ENCODE measurements at places on chromosomes 5 and 9.
A peak's percentile ranks its signal among the peaks of the same experiment; 100 is the strongest.

- no peak for DNase-seq
Observed at GRCh38 chr5:114686356-114686755, 324.5 kb downstream of the KCNN2 start.

- peak; percentile 86 for DNase-seq
Observed at GRCh38 chr9:96020792-96021550, 145.5 kb downstream of the ERCC6L2 start.

- DNase-seq: no peak
Observed at GRCh38 chr5:112205846-112206245, 213.2 kb downstream of the EPB41L4A start.

DNA sequence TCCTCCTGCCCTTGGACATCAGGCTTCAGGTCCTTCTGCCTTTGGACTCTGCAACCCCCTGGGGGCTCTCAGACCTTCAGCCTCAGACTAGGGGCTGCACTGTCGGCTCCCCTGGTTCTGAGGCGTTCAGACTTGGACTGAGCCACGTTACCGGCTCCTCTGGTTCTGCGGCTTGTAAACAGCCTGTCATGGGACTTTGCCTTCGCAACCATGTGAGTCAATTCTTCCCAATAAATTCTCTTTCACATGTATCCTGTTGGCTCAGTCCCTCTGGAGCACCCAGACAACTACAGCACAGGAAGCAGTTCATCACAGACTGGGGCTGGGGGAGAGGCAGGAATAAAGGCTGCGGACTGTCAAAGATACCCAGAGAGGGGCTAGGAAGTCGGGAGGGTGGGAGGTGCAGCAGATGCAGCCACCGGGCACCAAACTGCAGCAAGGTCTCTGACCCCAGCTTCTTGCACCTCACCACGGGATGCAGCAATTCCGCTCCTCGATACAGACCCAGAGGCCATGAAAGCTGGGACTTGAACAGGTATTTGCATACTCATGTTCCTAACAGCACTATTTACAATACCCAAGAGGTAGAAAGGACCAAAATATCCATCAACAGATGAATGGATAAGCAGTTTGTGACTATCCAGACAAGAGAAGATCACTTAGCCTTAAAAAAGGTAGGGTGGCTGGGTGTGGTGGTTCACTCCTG lies 100.8 kb downstream of the COL23A1 start:
- no peak for DNase-seq

DNA sequence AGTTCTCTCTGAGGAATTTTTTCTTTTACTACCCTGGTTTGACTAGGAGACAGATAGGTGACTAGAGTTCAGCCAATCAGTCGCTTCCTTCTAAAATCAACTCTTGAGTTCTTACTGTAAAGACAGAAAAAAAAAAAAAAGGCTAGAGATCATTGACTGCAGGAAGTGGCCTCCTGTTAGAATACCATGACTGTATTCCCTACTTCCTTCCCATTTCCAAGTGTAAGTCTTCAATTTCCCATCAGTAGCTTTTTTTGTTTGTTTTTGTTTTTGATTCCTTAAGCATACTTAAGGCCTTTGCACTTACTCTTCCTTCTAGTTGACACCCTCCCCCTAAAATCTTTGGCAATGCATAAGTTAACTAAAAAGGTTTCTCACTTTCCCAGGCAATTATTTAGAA lies 154.3 kb downstream of the HMHB1 start:
- DNase-seq: no peak

DNA sequence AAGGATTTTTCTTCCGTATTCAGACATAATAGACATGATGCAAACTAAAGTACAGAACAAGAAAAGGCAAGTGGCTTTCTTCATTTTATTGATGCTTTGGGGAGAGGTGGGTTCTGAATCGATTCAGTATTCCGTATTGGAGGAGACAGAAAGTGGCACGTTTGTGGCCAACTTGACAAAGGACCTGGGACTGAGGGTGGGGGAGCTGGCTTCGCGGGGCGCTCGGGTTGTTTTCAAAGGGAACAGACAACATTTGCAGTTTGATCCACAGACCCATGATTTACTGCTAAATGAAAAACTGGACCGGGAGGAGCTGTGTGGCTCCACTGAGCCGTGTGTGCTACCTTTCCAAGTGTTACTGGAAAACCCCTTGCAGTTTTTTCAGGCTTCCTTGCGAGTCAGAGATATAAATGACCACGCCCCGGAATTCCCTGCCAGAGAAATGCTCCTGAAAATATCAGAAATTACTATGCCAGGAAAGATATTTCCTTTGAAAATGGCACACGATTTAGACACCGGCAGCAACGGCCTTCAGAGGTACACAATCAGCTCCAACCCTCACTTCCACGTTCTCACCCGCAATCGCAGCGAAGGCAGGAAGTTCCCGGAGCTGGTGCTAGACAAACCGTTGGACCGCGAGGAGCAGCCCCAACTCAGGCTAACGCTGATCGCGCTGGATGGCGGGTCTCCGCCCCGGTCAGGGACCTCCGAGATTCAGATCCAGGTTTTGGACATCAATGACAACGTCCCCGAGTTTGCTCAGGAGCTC lies 551 bp downstream of the PCDHB6 start:
- no peak for DNase-seq

DNA sequence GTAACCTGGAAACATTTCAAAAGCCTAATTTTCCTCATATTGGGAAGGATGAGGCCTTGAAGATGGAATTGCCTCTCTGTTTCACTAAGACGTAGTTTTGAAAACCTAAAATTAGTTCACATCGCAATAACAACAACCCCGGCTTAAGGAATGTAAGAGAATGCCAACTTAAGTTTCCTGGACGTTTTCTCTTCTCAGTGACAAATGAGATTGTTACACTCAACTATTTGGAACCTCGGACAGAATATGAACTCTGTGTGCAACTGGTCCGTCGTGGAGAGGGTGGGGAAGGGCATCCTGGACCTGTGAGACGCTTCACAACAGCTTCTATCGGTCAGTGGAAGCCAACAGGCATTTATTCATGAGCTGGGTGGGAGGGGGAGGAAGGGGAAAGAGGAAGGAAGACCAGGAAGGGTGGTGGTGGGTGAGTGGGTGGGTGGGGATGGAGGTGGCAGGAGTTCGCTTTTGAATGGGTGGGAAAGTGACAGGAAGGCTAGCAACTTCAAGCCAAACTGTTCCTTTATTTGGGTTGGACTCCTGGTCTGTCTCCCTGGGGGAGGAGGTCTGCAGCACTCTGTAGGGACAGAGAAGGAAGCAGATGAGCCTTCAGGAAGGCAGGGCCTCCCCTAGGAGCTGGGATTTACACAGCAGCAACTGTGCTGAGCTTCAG lies 83.4 kb downstream of the TEK start:
- DNase-seq: no peak

DNA sequence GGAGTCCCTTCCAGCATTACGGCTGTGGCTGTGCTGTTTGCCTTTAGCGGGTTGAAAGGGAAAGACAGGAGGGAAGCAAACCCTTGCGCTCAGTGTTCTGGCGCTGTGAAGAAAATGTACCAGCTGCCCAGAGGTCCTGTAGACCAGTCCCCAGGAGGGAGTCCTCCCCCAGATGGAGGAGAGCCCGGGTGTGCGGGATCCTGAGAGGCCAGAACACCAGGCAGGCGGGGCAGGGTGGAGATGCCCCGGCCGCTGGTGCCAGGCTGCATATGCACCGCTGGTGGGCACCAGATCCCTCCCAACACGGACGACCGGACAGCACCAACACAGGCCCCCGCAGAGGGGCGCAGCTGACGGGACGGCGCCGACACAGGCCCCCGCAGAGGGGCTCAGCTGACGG lies 37.2 kb upstream of the SLC9A3 start:
- peak; percentile 60 for DNase-seq

GRCh38 chr9:134539586-134540194 lies 101.9 kb upstream of the COL5A1 start:
- DNase-seq: no peak

GRCh38 chr5:11925701-11926100 lies 21.5 kb upstream of the CTNND2 start:
- no peak for DNase-seq

DNA sequence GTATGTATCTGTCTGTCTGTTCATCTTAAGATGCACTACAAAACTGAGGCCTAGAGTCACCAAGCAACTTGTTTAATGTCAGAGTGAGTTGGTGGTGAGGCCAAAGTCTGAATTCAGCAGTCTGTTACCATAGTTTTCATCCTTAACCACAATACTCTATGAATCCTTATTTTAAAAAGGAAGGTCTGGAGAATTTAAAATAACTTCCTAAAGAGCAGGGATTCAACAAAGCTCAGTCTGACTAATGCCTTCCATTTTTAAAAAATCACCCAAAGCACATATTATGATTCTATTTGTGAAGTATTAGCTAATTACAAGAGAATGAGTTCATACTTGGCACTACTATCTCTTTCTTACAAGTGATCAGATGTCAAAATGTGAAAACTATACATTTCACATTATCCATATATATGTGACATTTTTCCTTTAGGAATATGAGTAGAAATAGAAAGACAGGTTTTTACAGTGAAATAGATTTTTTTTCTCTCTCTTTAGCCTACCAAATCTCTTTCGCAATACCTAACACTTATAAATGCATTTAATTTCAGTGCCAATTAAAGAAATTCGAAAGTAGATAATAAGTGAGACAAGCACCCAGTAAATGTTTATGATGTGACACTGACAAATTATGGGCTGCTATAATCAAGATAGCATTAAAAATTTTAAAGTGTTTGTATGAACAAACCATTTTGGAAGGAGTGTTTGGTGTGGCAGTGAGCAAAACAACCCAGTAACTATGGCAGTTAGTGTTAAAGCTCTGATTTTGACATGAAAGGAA lies 102.3 kb upstream of the CDKN2B start:
- no peak for DNase-seq

DNA sequence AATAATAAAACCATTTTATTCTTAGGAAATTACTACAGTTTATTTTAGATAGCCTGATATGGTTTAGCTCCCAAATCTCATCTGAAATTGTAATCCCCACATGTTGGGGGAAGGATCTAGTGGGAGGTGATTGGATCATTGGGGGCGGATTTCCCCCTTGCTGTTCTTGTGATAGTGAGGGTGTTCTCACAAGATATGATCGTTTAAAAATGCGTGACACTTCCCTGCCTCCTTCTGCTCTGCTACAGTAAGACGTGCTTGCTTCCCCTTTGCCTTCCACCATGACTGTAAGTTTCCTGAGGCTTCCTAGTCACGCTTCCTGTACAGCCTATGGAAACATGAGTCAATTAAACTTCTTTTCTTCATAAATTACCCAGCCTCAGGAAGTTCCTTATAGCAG lies 122.4 kb upstream of the FGF10 start:
- DNase-seq: no peak

DNA sequence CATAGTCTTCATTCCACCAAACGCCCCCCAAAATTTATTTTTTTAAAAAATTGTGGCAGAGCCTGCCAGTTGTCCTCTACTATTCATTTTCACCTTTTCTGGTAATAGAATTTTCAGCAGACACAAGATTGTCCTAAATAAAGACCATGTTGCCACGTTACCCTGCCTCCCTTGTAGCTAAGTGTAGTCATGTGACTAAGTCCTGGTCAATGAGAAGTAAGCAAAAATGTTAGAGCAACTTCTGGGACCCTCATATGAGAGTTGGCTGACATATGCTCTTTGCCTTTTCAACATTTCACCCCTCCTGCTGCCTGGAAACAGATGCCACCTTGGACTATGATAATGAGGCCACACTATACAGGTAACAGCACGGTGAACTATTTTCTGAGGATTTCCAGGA lies 203.1 kb downstream of the PIK3R1 start:
- DNase-seq: no peak

GRCh38 chr5:169637085-169637548 lies at the start of gene DOCK2:
Gene DOCK2 (plus strand): TSS chr5:169637275. CDS start chr5:169637327, 52 bp downstream.
- DNase-seq: peak; percentile 91

- no peak for DNase-seq
Observed at GRCh38 chr9:2872250-2872930, 28.5 kb upstream of the PUM3 start.

DNA sequence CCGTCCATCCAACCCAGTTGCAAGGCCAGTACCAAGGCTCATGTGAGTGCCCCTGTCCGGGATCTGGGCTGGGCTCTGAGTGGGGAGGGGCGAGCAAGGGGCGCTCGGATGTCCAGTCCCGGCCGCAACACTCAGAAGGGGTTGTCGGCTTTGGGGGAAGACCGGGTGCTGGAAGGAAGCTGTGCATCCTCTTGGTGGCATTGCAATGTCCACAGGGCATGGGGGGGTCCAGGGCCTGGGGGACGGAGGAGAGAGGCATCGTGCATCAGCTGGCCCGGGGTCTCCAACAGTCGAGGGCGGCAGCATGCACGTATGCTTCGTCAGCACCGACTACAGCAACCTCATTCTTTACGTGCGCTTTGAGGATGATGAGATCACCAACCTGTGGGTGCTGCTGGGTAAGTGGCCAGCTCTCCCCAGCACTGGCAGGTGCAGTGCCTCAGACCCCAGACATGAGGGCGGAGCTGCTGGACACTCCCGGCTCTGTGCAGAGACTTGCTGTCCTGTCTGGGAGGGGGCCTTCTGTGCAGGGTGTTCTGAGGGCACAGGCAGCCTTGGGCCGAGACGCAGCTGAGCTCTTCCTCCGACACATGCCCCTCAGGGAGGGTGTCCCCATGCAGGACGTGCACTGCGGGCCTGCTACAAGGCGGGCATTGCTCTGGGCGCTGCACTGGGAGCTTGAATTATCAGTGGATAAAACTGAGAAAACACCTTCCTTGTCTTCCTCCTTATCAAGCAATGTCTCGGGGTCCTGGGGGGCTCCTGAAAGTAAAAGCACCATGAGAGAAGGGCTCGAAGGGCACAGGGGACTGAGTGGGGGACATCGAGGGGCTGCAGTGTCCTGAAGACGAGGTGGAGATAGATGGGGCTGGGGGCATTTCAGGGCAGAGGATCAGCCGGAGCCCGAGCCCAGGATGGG lies 22.5 kb downstream of the GLT6D1 start:
- no peak for DNase-seq

DNA sequence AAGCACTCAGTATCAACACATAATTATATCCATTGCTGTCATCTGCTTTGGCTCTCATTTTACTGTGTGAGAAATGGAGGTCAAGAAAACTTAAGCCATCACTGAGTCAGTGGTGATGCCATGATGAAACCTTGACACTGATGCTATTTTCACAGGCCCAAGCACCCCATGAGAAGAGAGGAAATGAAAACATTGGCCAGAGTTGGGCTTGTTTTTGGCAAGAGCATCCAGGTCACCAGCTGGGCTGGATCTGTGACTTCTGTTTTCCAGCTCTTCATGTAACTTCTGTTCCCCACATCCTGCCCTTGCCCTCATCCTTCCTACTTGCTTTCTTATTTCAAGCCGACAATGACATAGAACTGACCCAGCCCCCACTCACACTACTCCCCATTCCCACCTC lies 10.0 kb downstream of the LCP2 start:
- DNase-seq: no peak

Data from posterior vena cava (tissue), 2 donors.